ENCODE measurements at places on chromosomes 12 and 14.

GRCh38 chr12:24038211-24038997, 88.9 kb upstream of the SOX5 start:
- peak; percentile 30 for DNase-seq

GRCh38 chr12:65556676-65557437, 267.4 kb upstream of the HMGA2 start:
- peak; percentile 87 for DNase-seq

GRCh38 chr14:95134304-95134933, 22.9 kb downstream of the DICER1 start:
- peak; percentile 69 for DNase-seq

- no peak for DNase-seq
Measured at GRCh38 chr12:117662220-117662619, 300.8 kb upstream of the NOS1 start.

- no peak for DNase-seq
Measured at GRCh38 chr14:105132921-105133654, 35.5 kb downstream of the JAG2 start.

DNA sequence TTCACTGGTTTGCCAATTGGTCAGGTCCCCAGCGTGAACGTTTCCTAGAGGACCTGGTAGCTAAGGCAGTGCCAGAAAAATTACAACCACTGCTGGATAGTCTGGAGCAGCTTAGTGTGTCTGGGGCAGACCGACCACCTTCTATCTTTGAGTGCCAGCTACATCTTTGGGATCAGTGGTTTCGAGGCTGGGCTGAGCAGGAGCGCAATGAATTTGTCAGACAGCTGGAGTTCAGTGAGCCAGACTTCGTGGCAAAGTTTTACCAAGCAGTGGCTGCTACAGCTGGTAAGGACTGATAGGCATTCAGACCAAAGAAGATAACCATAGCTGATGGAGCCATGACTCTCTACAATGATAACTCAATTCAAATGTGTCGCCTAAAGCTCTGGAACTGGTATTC, 2.5 kb downstream of the C14orf119 start:
- no peak for DNase-seq

DNA sequence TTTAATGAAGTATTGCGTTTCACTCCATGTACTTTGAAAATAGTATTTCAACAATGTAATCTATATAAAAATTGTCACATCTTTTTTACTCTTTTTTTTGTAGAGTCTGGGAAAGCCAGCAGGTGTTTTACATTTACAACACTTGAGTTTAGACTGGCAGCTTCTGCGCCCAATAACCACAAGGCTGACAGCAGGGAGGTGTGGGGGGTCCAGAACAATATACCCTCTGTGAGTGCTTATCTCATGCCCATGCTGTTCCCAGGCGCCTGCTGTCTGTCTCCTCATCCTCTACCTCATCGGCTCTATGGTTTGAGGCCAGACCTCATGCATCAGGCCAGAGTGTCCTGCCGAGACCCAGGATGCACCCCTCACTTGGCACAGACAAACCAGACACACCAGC, 24.9 kb downstream of the FBRSL1 start:
- DNase-seq = no peak

GRCh38 chr12:17640615-17641014, 449.4 kb downstream of the RERGL start:
- no peak for DNase-seq

DNA sequence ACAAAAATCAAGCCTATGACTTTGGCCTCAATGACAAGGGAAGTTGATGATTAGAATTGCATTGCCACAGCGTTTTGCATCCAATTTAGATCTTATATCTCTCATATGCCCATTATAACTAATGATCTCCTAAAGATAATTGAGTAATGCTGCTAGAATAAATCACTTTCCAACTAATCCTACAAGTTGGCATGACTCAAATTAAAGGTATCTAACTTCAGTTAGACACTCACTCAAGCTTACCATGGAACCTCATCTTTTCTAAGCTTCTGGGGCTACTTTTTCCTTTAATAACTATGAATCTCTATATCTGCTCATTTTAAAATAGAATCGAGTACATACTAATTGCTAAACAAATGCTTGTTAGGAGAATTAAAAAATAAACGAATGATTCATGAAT, 427.8 kb downstream of the BTG1 start:
- no peak for DNase-seq

- no peak for DNase-seq
Measured at GRCh38 chr12:125772403-125772802, 707.2 kb downstream of the AACS start.

DNA sequence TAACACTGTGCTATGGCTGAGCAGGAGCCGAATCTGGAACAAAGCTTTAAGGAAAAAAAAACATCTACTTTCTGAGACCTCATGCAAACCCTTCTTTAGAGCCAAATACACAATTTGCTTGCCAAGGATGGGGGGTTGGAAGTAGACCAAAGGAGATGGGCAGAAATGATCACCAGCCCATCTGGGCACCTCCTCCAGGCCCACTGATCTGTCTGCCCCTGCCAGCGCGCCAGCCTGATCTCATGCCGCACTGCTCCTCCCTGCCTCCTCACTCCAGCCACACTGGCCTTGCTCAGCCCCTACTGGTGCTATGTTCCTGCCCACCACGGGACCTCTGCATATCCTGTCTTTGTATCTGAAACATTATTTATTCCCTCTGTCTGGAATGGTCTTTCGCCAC, 24.8 kb upstream of the RAB35 start:
- no peak for DNase-seq

DNA sequence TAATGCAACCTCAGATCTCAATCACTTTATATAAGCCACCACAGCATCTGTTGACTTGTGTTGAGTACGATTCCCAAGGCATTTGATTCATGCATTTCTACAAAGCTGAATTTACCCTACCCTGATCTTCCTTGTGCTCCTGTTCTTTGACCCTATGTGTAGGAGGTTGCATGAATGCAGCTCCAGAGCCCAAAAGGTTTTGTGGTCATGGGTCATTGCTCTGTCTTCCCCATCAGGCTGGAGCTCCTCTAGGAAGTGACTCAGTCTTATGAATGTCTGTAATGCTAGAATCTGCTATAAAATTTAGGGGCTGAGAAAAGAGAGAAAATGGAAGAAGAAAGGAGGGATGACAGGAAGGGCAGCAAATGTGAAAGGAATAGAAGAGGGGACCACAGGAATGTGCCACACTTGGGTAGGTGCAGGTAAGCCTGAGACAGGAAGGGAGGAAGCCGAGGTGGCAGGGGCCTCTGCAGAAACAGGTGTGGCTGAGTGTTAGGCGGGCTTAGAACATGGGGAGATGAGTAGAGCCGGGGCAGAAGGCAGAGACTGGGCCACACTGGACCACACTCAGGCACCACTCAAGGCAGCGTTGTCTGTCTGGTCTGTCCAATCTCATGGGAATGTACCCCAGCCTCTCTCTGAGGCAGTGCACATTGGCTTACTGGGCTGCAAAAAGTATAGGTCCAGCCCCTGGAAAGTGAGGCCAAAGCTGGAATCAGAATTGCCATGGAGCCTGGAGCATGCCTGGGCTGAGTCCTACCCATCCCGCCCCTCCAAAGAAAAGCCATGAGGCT, 334.1 kb downstream of the BCL11B start:
- DNase-seq = no peak

DNA sequence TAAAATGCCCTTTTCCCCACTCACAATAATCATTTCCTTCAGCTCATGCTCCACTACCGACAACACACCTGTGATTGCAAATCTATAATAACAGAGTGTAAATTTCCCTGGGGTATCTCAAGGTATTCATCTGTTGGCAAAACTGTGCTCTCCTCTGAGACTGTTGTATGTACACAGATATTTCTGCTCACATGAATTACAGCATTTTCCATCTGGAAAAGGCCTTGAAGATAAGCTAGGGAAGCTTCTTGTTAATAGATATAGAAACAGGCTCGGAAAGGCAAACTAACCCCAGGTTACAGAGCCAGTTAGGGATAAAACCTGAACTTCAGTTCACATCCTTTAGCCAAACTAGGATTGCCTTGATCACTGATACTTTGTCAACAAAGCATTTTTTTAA, 210.4 kb upstream of the KRR1 start:
- DNase-seq = no peak

Data from fibroblast of pulmonary artery (primary cell).